ENCODE measurements at places on chromosomes 4 and X.

DNA sequence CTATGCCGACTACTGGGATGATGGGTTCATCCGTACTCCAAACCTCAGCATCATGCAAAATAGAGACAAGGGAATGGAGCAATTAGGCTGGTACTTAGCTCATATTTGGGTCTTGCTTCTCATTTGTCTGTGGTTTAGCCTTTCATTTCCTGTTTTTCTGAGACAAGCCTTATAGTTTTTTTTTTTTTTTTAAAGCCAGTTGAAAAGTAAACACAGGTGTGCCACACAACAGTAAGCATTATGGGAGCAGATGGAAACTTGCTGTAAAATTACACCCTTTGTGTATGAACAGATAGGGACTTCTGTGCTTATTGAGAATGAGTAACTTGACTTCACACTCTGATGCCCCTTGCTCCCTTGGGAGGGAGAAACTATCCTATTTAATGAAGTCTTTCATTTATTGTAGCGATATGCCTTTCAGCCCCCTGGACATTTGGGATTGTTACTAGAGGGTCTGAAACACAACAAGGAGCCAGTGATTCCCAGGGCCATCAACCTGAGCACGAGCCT, 13.7 kb downstream of the RASSF6 start:
- no peak for DNase-seq

DNA sequence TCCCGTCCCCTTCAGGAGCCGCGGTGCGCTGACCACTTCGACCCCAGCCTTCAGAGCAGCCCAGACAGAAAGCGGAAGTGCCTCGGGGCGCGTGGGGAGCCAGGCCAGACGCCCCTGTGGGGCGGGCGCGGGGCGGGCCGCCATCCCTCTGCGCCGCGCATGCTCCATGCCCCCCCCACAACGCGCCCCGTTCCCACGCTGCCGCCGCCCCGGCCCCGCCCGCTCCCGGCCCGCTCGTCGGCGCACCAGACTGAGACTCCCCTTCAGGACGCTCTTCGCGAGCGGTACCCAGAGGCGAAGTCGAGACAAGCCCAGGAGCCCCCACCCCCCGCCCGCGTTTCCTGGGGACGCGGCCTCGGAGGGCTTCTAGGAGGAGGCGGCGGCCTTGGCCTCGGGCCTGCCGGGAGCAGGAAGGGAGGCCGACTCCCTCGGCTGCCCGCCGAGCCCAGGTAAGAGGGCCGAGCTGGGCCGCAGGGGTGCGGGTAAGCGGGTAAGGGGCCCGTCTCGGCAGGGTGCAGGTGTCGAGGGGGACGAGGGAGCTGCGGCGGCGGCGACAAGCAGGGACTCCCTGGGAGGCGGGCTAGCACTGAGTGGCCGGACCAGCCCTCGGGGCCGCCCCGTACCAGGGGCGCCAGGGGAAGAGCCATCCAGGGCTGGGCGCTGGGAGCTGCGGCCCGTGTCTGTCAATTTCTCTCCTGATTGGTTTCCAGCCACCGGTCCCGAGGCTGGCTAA, at the start of gene ZFP92:
TSS of gene ZFP92 (plus strand) at position 218 of the 733 bp plus-strand sequence. CDS start 6,851 bp downstream, outside the sequence.
- peak; percentile 9 for DNase-seq

GRCh38 chr4:170464614-170465197, 374.9 kb upstream of the AADAT start:
- DNase-seq = no peak

- DNase-seq = no peak
These were observed 20.5 kb upstream of the TMSB4X start for GRCh38 chrX:12954376-12954775.

- DNase-seq = no peak
These were observed 25.8 kb downstream of the SLC7A11 start for GRCh38 chr4:138216272-138216867.

DNA sequence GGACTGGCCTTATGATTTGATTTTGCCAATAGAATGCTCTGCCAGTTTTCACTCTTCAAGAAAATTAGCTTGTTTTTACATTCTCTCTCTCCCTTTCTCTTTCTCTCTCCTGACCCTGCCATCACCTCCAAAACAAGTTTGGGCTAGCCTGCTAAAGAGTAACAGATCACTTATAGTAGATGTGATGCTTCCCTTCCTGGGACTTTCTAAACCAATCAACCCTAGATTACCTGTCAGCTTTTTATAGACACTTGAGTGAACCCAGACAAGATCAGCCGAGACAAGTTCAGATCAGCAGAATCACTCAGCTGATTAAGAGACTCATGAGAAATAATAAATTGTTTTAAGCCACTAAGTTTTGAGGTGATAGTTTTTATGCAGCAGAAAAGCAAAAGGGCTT, 521.2 kb downstream of the ANKRD50 start:
- DNase-seq = no peak

- no peak for DNase-seq
These were observed 316.8 kb downstream of the ZNF674 start for GRCh38 chrX:46228389-46228788.

DNA sequence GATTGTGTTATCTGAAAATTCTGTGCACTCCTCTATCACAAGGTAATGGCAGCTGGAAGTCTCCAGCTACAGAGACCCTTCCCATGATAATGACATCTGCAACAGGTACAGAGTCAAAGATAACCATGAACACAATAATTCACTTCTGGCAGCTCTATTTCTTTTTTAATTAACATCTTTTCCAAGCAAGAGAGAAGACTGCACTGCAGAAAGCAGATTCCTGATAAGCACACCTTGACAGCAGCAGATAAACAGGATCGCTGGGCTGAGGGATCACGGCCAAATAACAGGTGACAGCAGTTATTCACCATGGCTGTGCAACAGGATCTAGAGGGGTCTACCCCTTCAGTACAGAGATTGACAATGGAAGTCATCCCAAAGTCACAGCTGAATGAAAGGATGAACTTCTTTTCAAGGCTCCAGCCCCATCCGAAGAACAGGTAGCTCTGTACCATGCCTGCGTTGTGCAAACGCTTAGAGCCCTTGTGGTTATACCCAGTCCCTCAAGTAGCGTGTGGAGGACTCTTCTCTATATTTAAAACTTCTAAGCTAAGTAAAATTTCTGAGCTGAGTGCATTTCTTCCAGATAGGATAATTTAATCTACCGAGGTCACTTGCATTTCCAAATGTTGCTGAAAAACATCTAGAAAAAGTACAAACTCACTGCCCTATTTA, 66.7 kb downstream of the DCHS2 start:
- no peak for DNase-seq

- DNase-seq = peak; percentile 49
These were observed 458 bp downstream of the GRIPAP1 start for GRCh38 chrX:49001521-49002090.

DNA sequence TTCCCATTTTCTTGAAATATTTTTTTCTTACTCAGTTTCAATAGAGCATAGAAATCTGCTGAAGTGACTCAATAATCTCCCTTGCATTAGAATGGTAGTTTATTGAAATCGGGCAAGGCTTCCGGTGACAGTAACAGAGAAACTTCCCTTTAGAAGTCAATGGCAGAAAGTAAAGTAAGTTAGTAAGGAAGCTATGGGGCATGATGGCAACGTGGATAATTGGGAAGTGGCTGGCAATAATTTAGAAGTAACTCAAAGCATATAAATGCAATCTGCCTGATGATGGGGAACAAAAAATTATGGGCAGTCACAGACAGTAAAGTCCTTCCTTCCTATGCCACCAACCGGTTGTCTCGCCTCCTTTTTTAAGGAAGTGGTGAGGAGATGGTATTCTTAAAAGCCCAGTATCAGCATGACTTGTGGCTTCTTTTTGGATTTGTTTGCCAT, 7.6 kb downstream of the CYBB start:
- no peak for DNase-seq

- no peak for DNase-seq
These were observed 73.5 kb upstream of the RAP2C start for GRCh38 chrX:132292793-132293192.

DNA sequence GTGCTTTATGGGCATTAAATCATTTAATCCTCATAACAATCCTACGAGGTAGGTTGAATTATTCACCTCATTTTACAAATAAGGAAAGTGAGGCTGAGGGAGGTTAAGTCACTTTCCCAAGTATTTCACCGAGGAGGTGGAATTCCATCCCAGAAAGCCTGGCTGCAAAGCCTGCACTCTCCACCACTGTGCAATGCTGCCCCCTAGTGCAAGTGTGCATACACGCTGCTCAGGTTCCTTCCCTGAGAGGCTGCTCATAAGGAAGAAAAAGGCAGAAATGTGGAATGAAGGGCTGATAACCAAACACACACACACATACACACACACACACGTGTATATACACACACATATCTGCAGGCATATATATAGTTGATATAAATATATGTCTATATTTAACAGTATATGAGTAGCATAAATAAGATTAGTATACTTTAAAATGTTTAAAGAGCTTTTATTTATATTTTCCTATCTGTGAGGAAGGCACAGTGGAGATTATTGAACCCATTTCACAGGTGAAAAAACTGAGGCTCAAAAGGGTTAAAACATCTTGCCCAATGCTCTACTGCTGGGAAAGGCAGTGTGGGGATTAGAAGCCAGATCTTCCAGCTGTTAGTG, 714.5 kb upstream of the TENM3 start:
- DNase-seq = no peak

DNA sequence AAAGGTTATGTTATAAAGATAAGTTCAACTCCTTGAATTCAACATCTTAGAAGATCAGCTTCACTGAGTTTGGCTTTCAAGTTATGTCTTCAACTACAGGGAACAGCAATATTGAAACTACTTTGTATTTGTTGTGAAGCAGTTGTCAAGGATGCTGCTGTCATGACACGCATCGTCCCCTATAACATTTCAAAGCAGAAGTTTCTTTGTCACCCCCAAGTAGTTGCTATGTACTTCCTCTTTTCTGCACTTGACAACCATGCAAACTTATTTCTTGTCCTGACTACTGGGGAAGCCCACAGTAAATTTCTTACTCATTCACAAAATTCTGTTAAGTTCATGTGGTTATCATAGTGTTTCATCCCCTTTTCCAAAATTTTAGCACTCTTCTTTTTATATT, 14.3 kb downstream of the ANTXR2 start:
- DNase-seq = peak; percentile 12

GRCh38 chr4:26458157-26458561, 32.1 kb downstream of the CCKAR start:
- DNase-seq = no peak

- DNase-seq = no peak
These were observed 76.7 kb downstream of the TAB3 start for GRCh38 chrX:30812326-30812725.

DNA sequence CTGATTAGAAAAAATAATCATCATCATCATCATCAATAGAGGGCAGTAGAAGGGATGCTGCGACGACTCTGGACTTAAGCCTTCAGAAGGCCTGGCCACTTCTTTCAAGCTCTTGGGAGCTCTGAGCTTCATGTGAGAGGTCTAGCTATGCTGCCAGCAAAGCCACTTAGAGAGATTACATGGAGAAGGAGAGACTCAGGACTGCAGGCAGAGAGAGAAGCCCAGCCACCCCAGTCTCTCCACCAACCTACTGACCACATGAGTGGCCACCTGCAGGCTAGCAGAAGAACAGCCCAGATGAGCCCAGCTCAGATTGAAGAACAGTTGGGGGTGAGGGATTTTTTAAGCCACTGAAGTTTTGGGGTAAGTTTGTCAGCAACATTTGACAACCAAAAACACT, 17.1 kb upstream of the TMEM150C start:
- DNase-seq = no peak

- peak; percentile 23 for DNase-seq
These were observed 311 bp downstream of the RNF113A start for GRCh38 chrX:119871245-119871598.

GRCh38 chr4:3518511-3518880, 13.7 kb downstream of the LRPAP1 start:
- DNase-seq = no peak

- no peak for DNase-seq
These were observed 175.4 kb downstream of the SH3BGRL start for GRCh38 chrX:81377329-81377728.

DNA sequence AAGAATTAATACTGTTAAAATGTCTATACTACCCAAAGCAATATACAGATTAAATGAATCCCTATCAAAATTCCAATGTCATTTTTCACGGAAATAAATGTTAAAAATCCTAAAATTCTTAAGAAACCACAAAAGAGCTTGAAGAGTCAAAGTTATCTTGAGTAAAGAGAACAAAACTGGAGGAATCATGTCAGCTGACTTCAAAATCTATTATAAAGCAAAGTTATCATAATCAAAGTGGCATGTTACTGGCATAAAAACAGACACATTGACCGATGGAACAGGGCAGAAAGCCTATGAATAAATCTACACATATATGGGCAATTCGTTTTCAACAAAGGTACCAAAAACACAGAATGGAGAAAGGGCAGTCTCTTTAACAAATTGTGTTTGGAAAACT, 579.0 kb downstream of the INPP4B start:
- no peak for DNase-seq

- no peak for DNase-seq
These were observed 23.4 kb upstream of the GLRB start for GRCh38 chr4:157052429-157053040.

DNA sequence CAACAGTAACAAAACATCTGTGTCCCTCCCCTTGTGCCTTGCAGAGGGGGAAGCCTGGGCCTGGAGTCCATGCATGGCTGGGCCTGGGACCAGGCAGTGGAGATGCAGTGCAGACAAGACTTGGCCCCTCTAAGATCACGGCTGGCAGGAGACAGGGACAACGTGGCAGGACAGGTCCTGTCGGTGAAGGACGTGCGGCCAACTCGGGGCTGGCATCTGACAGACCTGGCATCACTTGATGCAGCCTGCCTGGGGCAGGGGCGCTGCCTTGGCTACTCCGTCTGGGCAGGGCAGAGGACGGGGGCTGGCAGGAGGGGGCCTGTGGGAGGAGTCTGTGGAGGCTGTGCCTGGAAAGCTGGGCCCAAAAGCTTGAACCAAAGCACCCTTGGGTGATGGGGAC, 112.1 kb downstream of the CPZ start:
- no peak for DNase-seq

GRCh38 chr4:106172861-106173260, 143.1 kb downstream of the TBCK start:
- no peak for DNase-seq

DNA sequence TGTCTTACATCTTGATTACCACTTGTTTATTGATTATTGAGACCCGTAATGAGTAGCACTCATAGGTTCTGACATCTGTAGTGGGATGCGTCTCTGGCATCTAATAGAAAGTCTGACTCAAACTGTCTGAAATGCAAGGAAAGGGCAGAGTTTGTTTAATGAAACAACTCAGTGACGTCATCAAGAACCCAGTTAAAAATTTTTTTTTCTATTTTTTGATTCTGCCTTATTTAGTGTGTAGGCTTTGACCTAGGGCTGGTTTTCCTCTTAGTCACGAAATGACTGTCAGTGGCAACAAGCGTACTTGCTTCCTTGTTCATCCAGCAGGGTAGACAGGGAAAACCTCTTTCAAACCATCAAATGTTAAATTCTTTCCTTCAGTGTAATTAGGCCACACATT, 3.1 kb upstream of the CDKL5 start:
- no peak for DNase-seq

GRCh38 chr4:162705130-162705803, 461.4 kb downstream of the NAF1 start:
- no peak for DNase-seq

GRCh38 chrX:106863697-106864096, 39.4 kb downstream of the RIPPLY1 start:
- no peak for DNase-seq

- no peak for DNase-seq
These were observed 209.3 kb downstream of the CHIC2 start for GRCh38 chr4:53854991-53855568.
